G401 (cell line): ENCODE measurements at places on chromosomes 3 and 15. TPM values are rescaled to one million over a fixed set of nuclear protein-coding genes. Genes with fewer than 3 reads are reported as not detected.

DNA sequence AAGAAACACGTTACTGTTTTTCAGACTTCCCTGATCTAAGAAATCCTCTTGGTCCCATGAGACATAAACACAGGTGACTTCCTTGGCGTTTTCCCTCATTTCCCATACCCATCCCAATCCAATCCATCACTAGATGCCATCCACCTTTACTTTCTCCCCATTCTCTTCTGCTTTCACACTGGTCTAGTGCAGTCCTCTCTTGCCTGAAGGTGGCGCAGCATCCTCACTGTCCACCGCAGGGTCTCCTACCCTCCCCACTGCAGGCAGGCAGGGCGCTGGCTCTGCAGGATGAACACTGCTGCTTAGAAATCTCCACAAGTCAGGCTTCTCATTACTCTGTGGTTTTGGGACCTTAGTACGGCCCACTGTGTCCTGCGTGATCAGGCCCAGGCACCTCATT lies 58.2 kb downstream of the RAB7A start:
- DNase-seq: peak; percentile 93

DNA sequence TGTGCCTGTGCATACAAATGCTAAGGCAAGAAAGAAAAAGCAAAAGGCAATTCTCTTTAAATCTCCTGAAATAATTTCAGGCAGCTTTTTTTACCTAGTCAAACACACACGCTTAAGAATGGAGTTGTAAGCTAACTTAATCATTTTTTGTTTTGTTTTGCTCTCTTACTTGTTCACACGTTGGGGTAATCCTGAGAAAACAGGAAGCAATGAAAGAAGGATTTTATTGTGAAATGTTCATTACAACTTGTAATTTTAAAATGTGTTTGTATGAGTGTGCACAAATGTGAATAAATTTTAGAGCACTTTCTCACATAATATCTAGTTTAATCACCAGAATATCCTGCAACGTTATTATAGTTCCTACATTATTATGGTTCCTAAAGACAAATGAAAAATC lies 263.8 kb downstream of the LPP start:
- DNase-seq: no peak

DNA sequence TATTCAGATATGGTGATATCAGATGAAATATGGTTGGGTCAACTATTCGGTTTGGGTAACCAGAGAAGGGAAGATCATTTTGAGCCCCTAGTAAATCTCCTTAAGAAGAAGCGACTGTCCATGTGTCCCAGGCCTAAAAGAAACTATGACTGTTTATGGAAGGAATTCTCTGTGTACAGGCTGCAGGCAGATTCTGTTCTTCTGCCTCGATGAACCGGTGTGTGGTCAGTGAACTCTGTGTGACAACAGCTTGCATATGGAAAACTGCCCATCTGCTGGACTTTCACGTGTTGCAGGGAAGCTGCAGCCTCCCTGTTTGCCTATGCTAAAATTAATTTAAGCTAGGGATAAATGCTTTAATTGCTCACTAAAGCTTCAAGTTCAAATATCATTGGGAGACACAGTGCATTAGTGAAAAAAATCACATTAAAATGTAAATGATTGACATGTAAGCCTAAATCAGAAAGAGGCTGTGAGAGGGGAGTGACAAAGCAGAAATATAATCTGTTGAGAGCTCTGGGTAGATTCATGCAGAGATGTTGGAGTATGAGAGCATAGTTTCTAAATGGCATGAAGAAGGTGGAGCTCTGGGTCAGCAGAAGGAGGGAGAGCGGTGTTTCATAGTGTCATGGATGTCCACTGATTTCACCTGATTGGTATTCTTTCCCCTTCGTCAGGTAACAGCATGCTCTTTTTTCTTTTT lies 65.4 kb upstream of the PFN2 start:
- peak; percentile 27 for DNase-seq

Gene PPP1R14D
- not detected in 2 replicates for total RNA-seq

DNA sequence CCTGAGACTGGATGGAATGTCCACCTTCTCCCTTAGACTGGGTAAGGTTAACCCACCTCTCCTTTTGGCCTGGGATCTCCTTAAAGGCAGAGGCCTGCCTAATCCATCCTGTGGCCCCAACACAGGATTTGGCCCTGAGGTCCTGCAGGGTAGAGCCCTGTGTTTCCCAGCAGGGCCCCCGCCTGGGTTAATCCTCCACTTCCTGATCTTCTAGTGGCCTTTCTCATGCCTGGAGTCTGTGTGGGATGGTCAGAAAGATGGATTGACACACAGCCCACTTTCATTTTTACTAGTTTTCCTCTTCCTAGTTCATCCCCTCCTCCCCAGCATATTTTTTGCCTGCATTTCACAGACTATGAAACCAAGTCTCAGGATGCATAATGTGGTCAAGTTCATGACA lies 48.9 kb upstream of the SLC6A6 start:
- no peak for DNase-seq

Gene GOLGA8G
- not detected in 2 replicates for total RNA-seq

Gene INO80
- 14.8 and 35.6 TPM in 2 replicates for total RNA-seq

- no peak for DNase-seq
Measured at GRCh38 chr3:31472479-31473390, 60.0 kb upstream of the STT3B start.

Gene TRIM42
- total RNA-seq: not detected in 2 replicates

DNA sequence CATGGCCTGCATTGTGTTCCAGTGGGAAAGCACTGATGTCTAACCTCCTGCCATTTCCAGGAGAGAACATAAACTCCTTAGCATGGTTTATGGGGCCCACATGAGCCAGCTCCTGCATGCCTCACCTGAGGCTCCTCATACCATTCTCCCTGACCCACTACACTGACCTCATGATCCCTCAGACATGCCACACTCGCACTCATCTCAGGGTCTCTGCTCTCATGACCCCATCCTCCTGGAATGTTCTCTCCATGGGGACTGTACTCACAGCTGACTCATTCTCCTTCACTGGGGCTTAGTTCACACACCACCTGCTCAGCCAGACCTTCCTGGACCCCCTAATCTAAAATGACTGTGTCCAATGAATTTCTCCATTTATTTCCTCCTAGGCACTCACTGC lies 4.0 kb upstream of the LMCD1 start:
- DNase-seq: no peak

- DNase-seq: peak; percentile 35
Measured at GRCh38 chr3:127629467-127630403, 750 bp downstream of the PODXL2 start.

Gene SFMBT1
- 1.2 and 3.6 TPM in 2 replicates for total RNA-seq

- DNase-seq: no peak
Measured at GRCh38 chr3:99895703-99896441, 78.2 kb downstream of the CMSS1 start.

Gene CPN2
- total RNA-seq: not detected in 2 replicates

DNA sequence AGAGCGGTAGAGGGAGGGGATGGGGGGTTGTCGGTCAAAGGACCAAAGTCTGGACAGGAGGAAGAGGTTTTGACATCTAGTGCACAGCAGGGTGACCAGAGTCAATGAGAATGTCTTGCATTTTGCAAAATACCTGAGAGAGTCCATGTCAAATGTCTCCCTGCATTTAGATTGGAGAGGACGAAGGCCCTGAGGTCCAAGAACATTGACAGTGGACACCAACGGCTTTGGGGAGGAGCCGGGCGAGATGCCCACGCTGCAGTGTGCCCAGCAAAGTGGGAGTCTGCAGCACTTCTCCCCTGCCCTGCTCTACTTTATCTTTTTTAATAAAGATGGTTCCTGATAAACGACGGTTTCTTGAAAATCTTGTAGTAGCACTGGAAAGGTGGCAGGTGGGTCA lies 67.4 kb upstream of the TAMM41 start:
- no peak for DNase-seq

DNA sequence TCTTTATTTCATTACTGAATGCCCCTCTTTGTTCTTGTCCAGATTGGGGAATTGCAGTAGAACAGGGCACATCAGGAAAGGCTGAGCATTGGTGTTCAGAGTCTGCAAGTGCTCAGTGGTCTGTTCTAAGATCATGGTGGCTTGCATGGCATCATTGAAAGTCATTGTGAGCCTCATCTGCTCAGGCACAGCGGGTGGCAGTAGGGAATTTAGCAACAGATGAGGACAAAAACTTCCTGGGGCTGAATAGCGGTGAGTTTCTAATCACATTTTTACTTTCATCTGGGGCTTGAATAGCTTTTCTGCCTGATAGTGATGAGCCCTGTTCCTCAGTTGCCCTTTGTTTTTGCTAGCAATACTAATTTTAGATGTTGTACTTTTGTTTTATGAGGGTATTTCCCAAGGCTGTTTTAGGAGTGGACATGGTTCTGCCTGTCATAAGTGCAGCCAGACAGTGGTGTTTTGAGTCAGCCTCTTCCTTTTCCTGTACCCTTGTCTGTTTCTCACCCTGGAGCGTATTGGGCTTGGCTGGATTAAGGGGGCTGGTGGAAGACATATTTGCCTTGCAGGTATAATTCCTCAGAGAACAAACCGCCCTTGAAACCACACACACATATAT lies 127.2 kb upstream of the IL12A start:
- peak; percentile 14 for DNase-seq

GRCh38 chr3:62241279-62241678 lies 132.1 kb downstream of the FEZF2 start:
- no peak for DNase-seq

DNA sequence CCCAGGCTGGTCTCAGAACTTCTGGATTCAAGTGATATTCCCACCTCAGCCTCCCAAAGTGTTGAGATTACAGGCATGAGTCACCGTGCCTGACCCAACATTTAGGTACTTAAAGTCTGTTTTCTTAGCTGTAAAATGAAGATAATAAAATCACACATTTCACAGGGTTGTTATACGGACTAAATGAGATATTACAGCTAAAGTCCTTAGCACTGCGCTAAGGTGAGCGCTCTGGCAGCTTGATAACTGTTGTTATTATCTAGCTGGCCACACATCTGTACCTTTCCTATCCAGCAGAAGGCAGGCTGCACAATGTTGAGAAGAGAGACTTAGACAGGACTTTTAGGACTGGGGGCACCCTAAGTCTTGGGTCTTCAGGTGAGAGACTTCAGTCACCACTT lies 2.7 kb upstream of the LIPH start:
- DNase-seq: no peak

- DNase-seq: no peak
Measured at GRCh38 chr3:100384733-100385525, 16.0 kb downstream of the TOMM70 start.

- DNase-seq: no peak
Measured at GRCh38 chr3:122893754-122894668, 99.1 kb downstream of the SLC49A4 start.

Gene DPPA2
- total RNA-seq: not detected in 2 replicates

Gene SLC6A20
- total RNA-seq: 2.2 and 5.0 TPM in 2 replicates

Gene KCNH8
- not detected in 2 replicates for total RNA-seq

- no peak for DNase-seq
Measured at GRCh38 chr3:183807881-183808280, 17.5 kb downstream of the MAP6D1 start.

GRCh38 chr3:132545471-132545870 lies 51.6 kb upstream of the ACKR4 start:
- no peak for DNase-seq

GRCh38 chr3:87358066-87358465 lies 81.7 kb upstream of the POU1F1 start:
- no peak for DNase-seq

Gene FILIP1L
- 3.7 TPM in 1 of 2 replicates, not detected in the other for total RNA-seq

- no peak for DNase-seq
Measured at GRCh38 chr15:67745073-67746006, 80.0 kb upstream of the SKOR1 start.

- DNase-seq: peak; percentile 60
Measured at GRCh38 chr3:139695007-139695406, 17.2 kb upstream of the NMNAT3 start.

DNA sequence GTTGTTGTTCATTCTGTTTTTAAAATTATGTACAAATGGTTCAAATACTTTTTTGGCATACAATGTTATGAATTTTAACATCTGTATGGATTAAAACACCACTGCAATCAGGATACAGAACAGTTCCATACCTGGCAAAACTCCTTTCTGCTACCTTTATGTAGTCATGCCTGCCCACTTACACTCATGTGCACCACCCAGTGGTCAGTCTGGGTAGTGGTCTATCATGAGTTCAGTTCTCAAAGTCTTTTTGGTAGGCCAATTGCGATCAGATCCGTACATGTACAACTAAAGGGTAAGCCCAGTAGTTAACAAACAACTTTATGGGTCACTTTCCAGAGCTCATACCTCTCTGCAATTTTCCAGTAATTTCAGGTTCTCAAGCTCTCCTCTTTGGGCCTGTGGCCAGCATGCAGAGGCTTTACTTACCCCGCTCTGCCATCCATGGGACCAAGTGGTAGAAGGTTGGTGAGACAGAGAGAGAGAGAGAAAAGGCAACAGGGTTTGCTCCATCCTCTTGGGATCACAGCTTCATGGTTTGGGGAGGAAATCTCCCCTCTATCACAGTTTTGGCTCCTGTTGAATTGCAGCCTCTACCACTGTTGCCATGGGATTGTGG lies 63.9 kb upstream of the FAM98B start:
- DNase-seq: peak; percentile 44

Gene RPL35A
- total RNA-seq: 1,593 and 1,915 TPM in 2 replicates

DNA sequence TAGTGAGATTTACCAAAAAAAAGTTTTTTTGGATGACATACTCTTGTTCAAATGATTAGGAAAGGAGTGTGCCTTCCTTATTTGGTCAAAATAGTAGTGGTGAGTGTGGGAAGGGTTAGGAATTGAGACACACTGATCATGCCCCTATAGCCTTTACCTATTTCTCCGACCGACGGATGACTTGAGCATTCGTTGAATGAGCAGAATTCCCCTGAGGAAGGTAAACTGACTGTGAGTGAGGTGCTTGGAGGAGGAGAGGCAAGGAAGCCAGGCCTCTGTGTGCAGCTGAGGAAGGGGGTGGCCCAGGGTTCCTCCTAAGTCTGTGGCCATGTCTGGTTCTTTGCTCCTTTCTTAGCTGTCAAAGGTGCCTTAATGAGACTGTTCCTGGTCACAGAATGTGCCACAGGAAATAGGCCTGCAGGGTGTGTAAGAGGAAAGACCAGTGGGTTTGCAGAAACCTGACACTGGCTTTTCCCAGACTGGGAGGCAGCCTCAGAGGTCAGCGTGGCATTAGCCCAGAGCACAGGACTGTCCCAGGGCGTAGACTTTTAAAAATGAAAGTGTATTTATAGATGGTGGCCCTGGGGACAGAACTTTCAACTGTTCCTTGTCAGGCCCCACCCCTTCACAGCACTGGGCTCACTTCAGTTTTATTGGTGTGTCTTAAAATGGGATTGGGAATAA lies 307.7 kb upstream of the C2CD4B start:
- no peak for DNase-seq

Gene CFAP92
- not detected in 2 replicates for total RNA-seq

- no peak for DNase-seq
Measured at GRCh38 chr3:51141573-51141972, 243.5 kb upstream of the MANF start.

Gene ZNF774
- 0.27 and 0.62 TPM in 2 replicates for total RNA-seq

DNA sequence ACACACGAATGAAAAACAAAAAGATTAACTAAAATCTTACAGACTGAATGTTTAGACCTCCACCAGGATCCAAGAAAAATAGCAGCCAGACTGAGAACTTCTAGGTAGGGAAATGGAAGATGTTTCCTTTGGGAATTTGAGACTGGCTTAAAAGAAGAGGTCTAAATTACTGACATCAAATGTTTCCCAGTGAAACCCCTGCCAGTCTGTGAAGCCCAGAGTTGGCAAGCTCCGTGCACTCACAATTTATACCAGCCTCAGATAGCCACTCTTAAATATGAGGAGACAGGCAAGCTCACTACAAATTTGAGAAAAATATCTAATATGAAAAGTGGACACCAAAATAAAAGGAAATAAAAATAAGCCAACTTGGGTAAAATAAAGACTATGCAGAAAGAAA lies 700.5 kb upstream of the ZNF385D start:
- DNase-seq: peak; percentile 67

Gene CHRD
- 1.4 and 1.8 TPM in 2 replicates for total RNA-seq

- peak; percentile 47 for DNase-seq
Measured at GRCh38 chr15:76056931-76057330, 2.9 kb upstream of the TMEM266 start.

GRCh38 chr3:126982471-126983175 lies at the start of gene PLXNA1:
PLXNA1 (plus strand) TSS chr3:126983115; CDS start chr3:126988594, 5,479 bp downstream.
- DNase-seq: peak; percentile 54
